ENCODE measurements at places on chromosomes 2 and 18.

DNA sequence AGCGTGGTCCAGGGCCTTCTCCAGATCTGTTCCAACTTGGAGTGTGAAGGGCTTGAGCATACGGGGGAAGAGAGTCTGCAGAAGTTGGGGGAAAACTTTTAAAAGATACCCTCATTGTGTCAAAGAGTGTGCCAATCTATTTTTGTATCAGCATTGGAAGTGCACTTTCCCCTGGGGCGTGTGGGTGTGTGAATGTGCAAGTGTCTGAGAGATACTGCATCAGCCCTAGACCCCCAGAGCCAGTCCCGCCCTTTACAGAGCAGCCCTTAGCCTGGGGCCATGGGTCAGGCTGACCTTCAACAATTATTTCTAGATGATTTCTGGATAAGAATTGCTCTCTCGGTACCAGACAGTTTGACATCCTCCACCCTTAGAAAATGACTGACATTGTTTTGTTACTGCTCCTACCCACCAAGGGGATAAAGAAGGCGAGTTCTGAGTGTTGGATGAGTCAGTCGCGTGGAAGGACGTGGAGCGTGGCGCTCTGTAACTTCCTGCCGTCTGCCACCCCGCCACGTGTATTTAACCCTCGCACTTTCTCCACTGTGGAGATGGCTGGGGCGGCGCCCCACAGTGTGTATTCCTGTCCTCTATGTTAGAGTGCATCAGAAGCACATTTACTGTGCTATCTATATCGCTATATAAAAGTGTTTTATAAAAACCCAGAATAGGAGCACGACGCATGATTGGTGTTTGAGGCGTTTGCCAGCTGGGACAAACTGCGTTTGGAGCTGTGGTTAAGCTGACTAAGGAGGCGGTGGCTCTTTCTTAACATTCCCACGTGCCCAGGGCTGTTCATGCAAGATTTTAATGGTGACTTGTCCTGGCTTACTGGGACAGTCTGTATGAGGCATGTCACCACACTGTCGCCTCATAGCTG lies 122.6 kb downstream of the CABLES1 start:
- peak; percentile 81 for DNase-seq

- no peak for DNase-seq
These were observed 52.8 kb upstream of the CABYR start for GRCh38 chr18:24086082-24086481.

DNA sequence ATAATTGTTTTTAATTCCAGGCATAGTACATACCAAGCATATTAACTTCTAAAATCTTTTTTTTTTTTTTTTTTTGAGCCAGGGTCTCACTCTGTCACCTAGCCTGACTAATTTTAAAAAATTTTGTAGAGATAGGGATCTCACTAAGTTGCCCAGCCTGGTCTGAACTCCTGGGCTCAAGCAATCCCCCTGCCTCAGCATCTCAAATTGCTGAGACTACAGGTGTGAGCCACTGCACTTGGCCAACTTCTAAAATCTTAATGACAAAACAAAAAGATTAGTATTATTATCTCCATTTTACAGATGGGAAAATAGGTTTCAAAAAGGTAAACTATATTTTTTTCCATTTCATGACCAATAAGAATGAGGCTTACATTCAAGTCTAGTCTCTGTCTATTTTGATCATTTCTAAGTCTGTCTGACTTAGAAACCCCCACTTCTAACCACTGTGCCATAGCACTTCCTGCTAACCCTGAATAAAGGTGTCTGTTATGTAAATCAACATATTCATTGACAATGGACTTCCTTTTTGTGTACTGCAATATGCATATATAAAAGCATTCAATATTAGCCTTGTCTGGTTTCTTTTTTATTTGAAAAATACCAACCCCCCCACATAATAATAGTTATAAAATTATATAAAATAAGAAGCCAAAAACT lies 28.7 kb upstream of the ZEB2 start:
- no peak for DNase-seq

DNA sequence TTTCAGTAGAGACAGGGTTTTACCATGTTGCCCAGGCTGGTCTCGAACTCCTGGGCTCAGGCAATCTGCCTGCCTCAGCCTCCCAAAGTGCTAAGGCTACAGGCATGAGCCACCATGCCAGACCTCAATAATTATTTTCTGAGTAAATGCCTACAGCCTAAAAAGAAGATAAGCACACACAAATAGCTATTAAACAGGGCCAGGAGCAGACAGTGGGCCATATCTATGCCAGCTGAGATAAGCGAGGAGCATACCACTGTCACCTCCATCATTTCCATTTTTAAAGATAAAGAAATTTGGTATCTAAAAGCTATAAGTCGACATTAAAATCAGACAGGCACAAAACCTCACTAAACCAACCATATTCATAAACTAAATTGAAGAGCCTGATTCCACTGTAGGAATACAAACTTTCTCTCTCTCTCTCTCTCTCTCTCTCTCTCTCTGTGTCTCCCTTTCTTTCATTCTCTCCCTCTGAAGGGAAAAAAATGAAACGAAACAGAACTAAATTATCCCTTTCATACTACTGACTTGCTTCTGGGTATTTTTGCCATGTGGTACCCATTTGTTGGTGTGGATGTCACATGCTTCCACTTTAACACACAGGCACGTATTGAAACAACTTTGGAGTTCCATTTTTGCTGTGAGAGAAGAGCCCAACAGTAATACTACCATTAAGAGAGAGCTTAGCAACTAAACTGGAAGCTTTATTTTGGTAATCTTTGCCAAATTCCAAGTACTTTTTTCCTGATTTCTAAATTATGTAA lies 51.0 kb downstream of the FARSB start:
- DNase-seq, result no peak

GRCh38 chr2:158796652-158797051 lies 1.5 kb downstream of the DAPL1 start:
- no peak for DNase-seq

DNA sequence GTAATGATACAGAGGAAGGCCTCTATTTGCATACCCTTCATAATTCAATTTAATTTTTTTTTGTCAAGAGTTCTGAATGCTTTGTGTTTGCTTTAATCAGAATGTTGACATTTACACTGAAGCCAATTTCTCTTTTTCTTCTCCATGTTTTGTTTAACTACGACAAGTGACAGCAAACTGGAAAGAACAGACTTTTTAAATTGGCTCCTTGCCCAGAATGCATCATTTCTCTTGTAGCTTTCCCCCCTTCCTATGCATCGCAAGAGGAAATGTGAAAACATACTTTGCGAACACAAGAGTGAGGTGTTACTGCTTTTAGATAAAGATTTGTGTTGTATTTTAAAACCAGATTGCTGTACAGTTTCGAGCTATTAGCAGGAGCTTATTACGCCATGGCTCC lies 955.2 kb upstream of the CELF4 start:
- DNase-seq, result no peak

GRCh38 chr18:52334307-52334706 lies 5.7 kb upstream of the DCC start:
- DNase-seq, result no peak

GRCh38 chr2:158968396-158969161 lies at the start of gene TANC1:
TSS of gene TANC1 (plus strand) at chr2:158968640. CDS start at chr2:159065911, 97,271 bp downstream.
- DNase-seq, result peak; percentile 88

DNA sequence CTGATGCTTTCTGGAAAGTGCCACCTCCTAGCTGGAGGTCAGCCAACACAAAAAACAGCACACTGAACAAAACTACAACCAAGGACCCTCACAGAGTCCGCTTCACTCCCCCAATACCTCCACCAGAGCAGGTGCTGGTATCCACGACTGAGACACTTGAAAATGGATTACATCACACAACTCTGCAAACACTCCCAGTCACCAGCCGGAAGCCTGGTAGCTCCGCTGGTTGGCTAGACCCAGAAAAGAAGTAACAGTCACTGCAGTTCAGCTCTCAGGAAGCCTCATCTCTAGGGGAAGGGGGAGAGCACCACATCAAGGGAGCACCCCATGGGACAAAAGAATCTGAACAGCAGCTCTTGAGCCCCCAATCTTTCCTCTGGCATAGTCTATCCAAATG lies 175.4 kb downstream of the LCLAT1 start:
- no peak for DNase-seq

- no peak for DNase-seq
These were observed 1.5 kb downstream of the DSEL start for GRCh38 chr18:67514901-67515540.

DNA sequence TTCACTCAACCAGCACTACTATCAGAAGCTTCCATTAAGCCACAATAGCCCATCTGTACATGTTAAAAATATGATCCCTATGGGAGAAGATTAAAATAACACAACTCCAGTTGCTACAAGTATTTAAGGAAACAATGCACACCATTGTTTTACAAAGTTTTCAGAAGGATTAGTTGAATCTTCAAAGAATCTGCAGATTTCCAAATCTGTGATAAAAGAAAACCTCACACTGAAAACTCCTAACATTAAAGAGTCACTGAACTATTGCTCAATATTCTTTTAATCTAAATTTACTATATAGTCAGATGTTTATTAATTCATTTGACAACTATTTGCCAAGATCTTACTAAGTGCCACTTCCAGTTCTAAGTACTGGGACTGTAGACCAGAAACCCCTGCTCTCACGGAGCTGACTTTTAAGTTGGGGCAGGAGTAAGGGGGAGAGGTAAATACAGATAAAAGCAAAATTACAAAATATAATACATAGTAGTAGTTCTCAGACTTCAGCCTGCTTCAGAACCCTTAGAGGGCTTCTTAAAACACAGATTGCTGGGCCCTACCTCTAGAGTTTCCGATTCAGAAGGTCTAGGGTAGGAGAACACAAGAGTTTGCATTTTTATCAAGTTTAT lies 94.4 kb downstream of the STK39 start:
- no peak for DNase-seq

DNA sequence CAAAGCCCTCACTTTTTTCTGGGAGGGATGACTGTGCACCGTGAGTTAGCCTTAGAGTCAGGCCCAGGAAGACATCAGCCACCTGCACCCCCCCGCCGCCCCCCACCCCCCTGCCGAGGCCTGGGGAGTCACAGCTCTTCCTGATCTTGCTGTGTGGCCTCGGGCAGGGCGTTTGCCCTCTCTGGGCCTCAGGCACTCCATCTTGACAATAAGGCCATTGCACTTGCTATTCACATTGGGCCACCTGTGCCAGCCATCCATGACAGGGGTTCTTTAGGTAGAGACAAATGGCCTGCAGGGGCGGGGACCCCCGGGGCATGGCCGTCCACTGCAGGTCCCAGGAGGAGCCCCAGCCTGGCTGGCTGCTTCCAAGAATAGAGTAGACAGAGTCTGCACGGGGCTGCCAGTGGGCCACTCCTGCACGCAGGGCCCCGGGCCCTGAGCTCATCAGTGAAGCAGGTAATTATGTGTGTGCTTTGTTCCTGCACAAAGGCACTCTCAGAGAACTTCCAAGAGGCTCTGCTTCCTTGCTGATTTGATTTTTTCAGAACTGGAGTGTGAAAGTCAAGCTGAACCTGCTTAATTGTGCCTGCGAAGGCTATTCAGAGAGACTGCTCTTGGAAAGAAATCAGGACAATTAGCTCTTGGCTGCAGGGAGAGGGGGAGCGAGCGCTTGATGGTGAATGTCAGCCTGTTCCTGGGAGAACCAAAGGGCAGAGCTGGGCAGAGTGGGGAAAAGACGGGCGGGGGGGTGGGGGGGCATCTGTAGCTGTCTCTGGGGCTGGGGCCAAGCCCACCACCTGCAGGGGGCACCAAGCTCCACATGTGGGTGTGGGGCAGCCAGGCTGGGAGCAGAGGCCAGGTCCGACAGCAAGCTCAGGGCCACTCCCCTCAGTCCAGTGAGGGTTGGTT lies 40.3 kb downstream of the RRM2 start:
- no peak for DNase-seq

DNA sequence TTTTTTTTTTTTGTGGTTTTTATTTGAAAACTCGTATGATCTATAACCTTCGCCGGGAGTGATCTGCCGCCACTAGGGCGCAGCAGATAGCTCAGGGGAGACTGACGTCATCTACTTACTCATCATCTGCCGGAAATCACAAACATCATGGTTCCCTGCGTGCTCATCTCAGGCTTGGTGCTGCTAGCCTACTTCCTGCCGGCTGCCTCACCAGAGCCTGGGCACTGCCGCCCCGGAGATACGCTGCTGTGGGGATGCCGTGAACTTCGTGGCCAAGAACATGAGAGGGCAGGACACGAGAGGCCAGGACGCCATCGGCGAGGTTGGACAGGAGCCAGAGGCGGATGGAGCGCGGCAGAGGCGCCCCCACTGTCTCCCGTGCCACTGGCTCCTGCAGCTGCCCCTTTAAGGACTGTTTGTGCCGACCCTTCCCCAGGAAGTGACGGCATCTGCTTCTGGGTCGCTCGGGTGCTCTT lies 68.8 kb downstream of the DOK6 start:
- DNase-seq, result no peak

GRCh38 chr2:72274380-72274797 lies 126.7 kb upstream of the CYP26B1 start:
- no peak for DNase-seq
